Activated CD4-positive, CD25-positive, alpha-beta regulatory T cell treated with anti-CD3 and anti-CD28 coated beads, Interleukin-2, amount 50 U/mL, for 72 hours (primary cell): ENCODE measurements at places on chromosomes 5 and 9.

- DNase-seq, result no peak
These were observed 380.8 kb upstream of the CD180 start for GRCh38 chr5:67577424-67577823.

GRCh38 chr9:127505396-127506116 lies 54.2 kb downstream of the LRSAM1 start:
- DNase-seq, result no peak

DNA sequence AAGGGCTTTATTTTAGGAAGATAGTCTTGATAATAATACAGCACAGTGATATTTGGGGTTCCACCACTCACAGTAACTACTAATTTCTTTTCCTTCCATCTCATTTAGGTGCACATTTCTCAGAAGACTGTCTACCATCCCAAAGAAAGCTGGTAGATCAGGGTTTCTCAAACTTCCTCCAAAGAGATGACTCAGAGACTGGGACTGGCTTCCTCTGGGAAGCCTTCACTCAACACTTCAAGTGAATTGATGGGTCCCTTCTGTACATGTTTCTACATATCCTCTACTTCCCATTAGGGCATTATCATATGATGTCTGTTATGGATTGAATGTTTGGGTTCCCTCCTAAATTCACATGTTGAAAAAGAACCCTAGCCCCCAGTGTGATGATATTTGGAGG lies 138.5 kb downstream of the SPOCK1 start:
- DNase-seq, result no peak

DNA sequence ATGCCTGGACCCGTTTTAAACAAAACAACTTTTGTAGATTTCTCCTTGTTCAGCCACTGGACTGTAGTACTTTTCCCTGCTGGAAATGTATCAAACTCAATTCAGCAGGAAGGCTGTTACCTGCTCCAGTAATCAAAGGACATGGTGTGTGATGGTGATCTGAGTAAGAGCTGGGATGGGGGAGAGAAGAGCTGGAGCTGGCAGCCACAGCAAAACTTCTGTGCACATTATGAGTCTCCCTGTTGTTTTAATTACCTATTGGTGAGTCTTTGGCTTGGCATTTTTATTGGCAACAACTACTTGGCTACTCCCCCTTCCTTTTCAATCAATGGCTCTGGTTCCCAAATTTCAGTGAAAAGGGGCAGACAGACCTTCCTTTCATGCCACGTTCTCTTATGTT lies 9.7 kb downstream of the NREP start:
- no peak for DNase-seq

- DNase-seq, result no peak
These were observed 197.5 kb downstream of the NPR3 start for GRCh38 chr5:32908641-32909040.

DNA sequence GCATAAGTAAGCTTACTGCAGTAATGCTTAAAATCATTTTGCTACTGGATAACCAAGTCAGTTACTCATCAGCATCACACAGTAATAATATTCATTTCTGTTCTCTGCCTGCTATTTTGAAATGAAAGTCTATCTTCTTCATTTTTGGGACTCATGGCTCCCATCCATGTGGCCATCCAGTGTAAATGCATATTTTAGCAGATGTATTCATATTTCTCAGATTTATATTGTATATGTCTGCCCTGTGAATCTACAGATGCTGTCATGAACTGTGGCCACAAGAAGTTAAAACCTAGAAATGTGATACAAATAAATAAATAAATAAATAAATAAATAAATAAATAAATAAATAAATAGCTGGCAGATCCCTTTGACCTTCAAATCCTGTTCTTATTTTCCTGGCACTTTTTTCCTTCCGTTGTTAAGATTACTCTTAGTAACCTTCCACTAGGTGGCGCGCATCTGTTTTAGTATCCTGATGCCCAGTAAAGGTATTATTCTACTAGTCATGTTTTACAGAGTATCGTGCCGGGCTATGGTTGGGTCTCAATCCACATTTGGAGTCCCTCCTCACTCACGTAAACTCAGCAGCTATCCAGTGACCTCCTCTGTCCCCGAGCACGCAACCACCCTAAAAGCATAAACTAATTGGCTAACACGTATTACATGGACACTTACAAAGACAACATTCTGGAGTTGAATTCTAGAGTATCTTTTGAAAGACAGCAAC lies 79.2 kb upstream of the IL7R start:
- peak; percentile 66 for DNase-seq

GRCh38 chr5:5348135-5348534 lies 74.3 kb upstream of the ICE1 start:
- no peak for DNase-seq

- no peak for DNase-seq
These were observed 36.7 kb upstream of the KCNIP1 start for GRCh38 chr5:170466988-170467707.

GRCh38 chr9:92663951-92664350 lies 6.0 kb downstream of the IPPK start:
- DNase-seq, result no peak

GRCh38 chr5:67021031-67021430 lies 175.6 kb downstream of the CD180 start:
- no peak for DNase-seq
